Aorta (tissue), 5 donors: ENCODE measurements at places on chromosomes 11 and 22.
A peak's percentile ranks its signal among the peaks of the same experiment; 100 is the strongest.

GRCh38 chr22:26550498-26551033 lies 38.3 kb upstream of the TFIP11 start:
- peak; percentile 76 for DNase-seq
- H3K27me3 ChIP-seq: no peaks in the 10 kb centered on the region
- no peaks in the 10 kb centered on the region for H3K4me1 ChIP-seq
- H3K4me3 ChIP-seq: no peak overlapping the region

DNA sequence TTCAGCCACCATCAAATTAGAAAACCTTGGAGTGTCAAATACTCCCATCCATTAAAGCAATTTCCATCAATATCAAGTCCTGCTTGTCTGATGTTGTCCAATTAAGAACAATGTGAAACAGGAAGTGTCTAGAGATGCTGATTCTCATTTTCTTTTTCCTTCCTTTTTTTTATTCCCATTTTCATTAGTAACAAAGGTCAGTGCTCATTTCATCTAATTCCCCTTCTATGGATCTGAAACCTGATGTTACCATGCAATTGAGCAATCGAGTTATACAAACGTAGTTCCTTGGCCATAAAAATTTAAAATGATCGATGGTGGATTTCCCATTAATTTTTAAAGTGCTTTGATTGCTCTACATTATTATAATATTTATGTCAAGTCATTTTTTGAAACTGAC lies 330.6 kb upstream of the ZC3H12C start:
- H3K36me3 ChIP-seq: no peaks in the 10 kb centered on the region
- no peaks in the 10 kb centered on the region for H3K4me1 ChIP-seq
- H3K27me3 ChIP-seq: no peaks in the 10 kb centered on the region
- DNase-seq: no peak
- no peak overlapping the region for H3K27ac ChIP-seq
- H3K4me3 ChIP-seq: no peak overlapping the region

GRCh38 chr11:19792510-19792909 lies 79.9 kb downstream of the NAV2 start:
- H3K27ac ChIP-seq: no peak overlapping the region
- H3K27me3 ChIP-seq: no peaks in the 10 kb centered on the region
- H3K4me1 ChIP-seq: peaks cover 4% of the 10 kb centered on the region
- no peak for DNase-seq

- no peaks in the 10 kb centered on the region for H3K4me1 ChIP-seq
- peak; percentile 51 for DNase-seq
- no peak overlapping the region for H3K4me3 ChIP-seq
- H3K27ac ChIP-seq: no peak overlapping the region
- H3K36me3 ChIP-seq: peaks cover 8% of the 10 kb centered on the region
Measured at GRCh38 chr11:118656563-118657165, 22.8 kb downstream of the TREH start.

GRCh38 chr22:23700706-23701105 lies 9.9 kb downstream of the RGL4 start:
- H3K36me3 ChIP-seq: peaks cover 6% of the 10 kb centered on the region
- no peak overlapping the region for H3K4me3 ChIP-seq
- H3K27ac ChIP-seq: no peak overlapping the region
- no peaks in the 10 kb centered on the region for H3K4me1 ChIP-seq
- no peaks in the 10 kb centered on the region for H3K27me3 ChIP-seq

- H3K4me1 ChIP-seq: no peaks in the 10 kb centered on the region
- H3K27ac ChIP-seq: no peak overlapping the region
- no peaks in the 10 kb centered on the region for H3K27me3 ChIP-seq
Measured at GRCh38 chr22:42310291-42311015, 40.0 kb upstream of the TCF20 start.

DNA sequence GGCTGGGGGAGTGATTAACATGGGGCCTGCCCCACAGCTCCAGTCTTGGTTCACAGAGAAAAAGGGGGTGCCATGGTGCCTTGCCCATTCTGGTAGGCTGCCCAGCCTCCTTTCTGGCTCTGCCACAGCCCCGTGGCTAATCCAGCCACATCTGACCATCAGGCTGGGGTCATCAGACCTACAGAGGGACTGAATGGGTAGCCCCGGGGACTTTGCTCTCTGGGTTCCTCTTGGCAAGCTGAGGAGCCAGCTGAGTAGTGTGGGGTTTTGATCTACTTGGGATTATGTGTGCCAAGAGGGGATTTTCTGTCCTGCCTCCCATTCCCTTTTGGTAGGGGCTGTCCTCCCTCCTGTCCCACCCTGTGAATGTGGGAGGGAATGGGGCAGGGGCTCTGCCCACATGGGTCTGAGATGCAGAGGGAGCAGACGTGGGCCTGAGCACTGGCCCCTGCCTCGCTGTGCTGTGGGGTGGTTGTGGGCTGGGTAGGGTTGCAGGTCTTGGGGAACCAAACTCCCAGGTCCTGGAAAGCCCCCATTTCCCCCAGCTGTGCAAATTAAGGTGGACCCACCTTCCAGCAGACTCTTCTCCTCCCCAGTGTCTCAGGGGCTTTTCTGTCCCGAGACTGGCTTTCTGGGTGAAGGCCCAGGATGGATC lies 32.0 kb downstream of the CD82 start:
- no peaks in the 10 kb centered on the region for H3K27me3 ChIP-seq
- no peak for DNase-seq
- no peak overlapping the region for H3K4me3 ChIP-seq
- H3K36me3 ChIP-seq: no peaks in the 10 kb centered on the region
- H3K27ac ChIP-seq: no peak overlapping the region
- no peaks in the 10 kb centered on the region for H3K4me1 ChIP-seq

- DNase-seq: no peak
- no peak overlapping the region for H3K27ac ChIP-seq
- H3K4me3 ChIP-seq: no peak overlapping the region
- H3K27me3 ChIP-seq: no peaks in the 10 kb centered on the region
- H3K36me3 ChIP-seq: no peaks in the 10 kb centered on the region
- H3K4me1 ChIP-seq: no peaks in the 10 kb centered on the region
Measured at GRCh38 chr11:67572305-67572704, 11.3 kb upstream of the GSTP1 start.

- H3K36me3 ChIP-seq: peaks cover 31% of the 10 kb centered on the region
- no peak overlapping the region for H3K27ac ChIP-seq
- DNase-seq: no peak
- H3K4me1 ChIP-seq: no peaks in the 10 kb centered on the region
- H3K27me3 ChIP-seq: no peaks in the 10 kb centered on the region
Measured at GRCh38 chr11:62536301-62536957, 10.2 kb downstream of the AHNAK start.

DNA sequence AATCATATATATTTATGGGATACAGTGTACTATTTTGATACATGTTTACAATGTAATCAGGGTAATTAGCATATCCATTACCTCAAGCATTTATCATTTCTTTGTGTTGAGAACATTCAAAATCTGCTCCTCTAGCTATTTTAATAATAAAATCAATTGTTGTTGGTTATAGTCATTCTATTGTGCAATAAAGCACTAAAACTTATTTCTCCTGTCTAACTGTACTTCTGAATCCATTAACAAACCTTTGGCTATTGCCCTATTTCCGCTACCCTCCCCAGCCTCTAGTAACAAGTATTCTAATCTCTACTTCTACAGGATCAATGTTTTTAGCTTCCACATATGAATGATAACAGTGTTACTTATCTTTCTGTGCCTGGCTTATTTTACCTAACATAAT lies 15.3 kb upstream of the USP2 start:
- DNase-seq: no peak
- no peaks in the 10 kb centered on the region for H3K4me1 ChIP-seq
- no peak overlapping the region for H3K27ac ChIP-seq
- no peak overlapping the region for H3K4me3 ChIP-seq

DNA sequence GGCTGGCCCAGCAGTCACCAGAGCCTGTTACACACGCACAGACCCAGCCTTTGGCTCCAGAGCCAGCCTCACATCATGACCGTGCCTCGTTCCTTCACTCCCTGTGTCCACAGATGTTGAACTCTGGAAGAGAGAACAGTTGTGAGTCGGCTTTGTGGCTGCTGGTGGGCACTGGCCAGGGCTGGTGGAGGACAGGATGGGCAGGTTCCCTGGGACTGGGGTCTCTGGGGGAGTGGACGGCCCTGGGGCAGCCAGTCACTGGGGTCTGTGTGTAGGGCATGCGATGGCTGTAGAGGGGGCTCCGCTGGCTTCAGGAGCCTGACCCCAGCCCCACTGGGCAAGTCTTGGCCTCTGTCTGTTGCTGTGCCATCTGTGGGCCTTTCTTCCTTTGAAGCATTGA lies 1070.1 kb downstream of the BRD1 start:
- DNase-seq: no peak
- no peaks in the 10 kb centered on the region for H3K36me3 ChIP-seq
- no peaks in the 10 kb centered on the region for H3K27me3 ChIP-seq
- H3K4me1 ChIP-seq: no peaks in the 10 kb centered on the region

DNA sequence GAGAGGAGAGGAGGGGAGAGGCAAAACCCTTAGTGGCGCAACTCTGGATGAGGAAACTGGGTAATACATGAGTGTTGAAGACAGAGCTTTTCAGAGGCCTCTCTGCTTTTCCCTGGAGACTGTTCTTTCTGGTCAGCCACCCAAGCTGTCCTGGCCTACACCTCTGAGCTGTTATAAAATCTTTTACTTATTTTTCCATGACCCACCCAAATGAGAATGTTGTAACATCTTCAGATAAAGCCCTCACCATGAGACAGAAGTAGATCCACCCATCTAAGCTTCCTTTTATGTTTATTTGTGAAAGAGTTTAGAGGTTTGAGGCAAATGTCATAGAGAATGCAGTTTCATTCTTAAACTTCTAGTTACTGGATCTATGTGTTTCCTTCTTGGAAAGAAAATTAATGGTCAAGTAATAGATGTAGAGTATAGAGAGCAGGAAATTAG lies 20.3 kb upstream of the APLP2 start:
- H3K27ac ChIP-seq: no peak overlapping the region
- no peaks in the 10 kb centered on the region for H3K27me3 ChIP-seq
- no peaks in the 10 kb centered on the region for H3K4me1 ChIP-seq
- no peaks in the 10 kb centered on the region for H3K36me3 ChIP-seq

- no peak overlapping the region for H3K4me3 ChIP-seq
- peak; percentile 78 for DNase-seq
- H3K36me3 ChIP-seq: no peaks in the 10 kb centered on the region
- H3K27me3 ChIP-seq: no peaks in the 10 kb centered on the region
- H3K27ac ChIP-seq: no peak overlapping the region
Measured at GRCh38 chr11:36361901-36362391, 65.9 kb downstream of the PRR5L start.

- H3K4me3 ChIP-seq: no peak overlapping the region
- H3K36me3 ChIP-seq: no peaks in the 10 kb centered on the region
- peak; percentile 85 for DNase-seq
- no peaks in the 10 kb centered on the region for H3K4me1 ChIP-seq
- no peak overlapping the region for H3K27ac ChIP-seq
Measured at GRCh38 chr11:117814766-117815261, 9.7 kb downstream of the FXYD2 start.

DNA sequence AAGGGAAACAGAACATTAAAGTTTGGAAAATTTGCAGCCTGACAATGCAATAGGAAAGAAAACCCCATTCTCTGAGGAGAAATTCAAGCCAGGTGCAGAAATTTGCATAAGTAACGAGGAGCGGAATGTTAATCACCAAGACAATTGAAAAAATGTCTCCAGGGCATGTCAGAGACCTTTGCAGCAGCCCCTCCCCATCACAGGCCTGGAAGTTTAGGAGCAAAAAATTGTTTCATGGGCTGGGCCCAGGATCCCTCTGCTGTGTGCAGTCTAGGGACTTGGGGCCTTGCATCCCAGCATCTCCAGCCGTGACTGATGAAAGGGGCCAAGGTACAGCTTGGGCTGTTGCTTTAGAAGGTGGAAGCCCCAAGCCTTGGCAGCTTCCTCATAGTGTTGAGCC lies 780.2 kb downstream of the LRRC4C start:
- no peak overlapping the region for H3K27ac ChIP-seq
- no peaks in the 10 kb centered on the region for H3K4me1 ChIP-seq
- H3K36me3 ChIP-seq: no peaks in the 10 kb centered on the region
- no peak for DNase-seq
- no peak overlapping the region for H3K4me3 ChIP-seq

DNA sequence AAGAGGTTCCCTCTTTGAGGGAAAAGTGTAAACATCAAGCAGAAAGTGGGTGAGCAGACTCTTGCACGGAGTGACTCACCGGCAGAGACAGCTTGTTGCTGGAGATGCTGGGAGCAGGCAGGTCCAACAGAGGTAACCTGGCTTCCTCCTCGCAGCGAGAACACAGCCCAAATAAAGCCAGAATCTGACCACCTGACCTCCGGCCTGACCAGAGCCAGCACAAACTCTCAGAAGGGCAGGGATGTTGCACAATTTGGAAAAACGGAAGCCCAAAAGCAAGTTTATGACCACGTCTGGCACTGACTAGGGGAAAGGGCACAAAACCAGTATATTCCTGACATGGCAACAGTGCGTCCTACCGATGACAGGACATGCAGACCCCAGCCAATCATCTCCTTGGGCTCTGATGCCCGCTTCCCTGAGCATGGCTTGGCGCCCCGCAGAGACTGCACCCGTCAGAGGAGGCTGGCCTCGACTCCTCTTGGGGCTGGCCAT lies 5.4 kb downstream of the SMCO4 start:
- H3K4me1 ChIP-seq: no peaks in the 10 kb centered on the region
- H3K4me3 ChIP-seq: no peak overlapping the region
- H3K27ac ChIP-seq: peak overlapping the region; percentile 12
- no peaks in the 10 kb centered on the region for H3K36me3 ChIP-seq

DNA sequence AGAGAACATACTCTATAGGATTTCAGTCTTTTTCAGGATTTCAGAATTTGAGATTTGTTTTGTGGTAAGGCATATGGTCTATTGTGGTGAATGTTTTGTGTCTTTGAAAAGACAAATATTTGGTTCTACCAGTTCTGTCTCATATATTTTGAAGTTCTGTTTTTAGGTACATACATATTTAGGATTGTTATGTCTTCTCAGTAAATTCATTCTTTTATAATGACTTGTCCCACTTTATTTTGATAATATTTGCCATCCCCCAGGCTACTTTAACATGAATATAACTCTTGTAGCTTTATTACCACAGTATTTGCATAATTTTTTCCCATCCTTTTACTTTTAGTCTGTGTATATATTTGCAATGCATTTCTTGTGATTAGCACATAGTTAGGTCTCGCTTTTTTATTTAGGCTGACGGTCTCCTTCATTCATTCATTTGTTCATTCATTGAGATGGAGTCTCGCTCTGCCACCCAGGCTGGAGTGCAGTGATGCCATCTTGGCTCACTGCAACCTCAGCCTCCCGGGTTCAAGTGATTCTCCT lies 32.1 kb downstream of the MTMR3 start:
- no peaks in the 10 kb centered on the region for H3K36me3 ChIP-seq
- no peak overlapping the region for H3K4me3 ChIP-seq
- H3K4me1 ChIP-seq: peaks cover 8% of the 10 kb centered on the region
- H3K27ac ChIP-seq: no peak overlapping the region

- H3K4me1 ChIP-seq: no peaks in the 10 kb centered on the region
- no peaks in the 10 kb centered on the region for H3K36me3 ChIP-seq
- no peak overlapping the region for H3K4me3 ChIP-seq
- no peak overlapping the region for H3K27ac ChIP-seq
Measured at GRCh38 chr11:2441171-2441570, 3.1 kb downstream of the TRPM5 start.

GRCh38 chr11:6251120-6251733 lies 8.4 kb upstream of the CCKBR start:
- H3K4me1 ChIP-seq: no peaks in the 10 kb centered on the region
- no peak overlapping the region for H3K27ac ChIP-seq
- no peak overlapping the region for H3K4me3 ChIP-seq
- H3K36me3 ChIP-seq: no peaks in the 10 kb centered on the region
- H3K27me3 ChIP-seq: no peaks in the 10 kb centered on the region
- DNase-seq: peak; percentile 84
